Activated CD8-positive, alpha-beta T cell treated with anti-CD3 and anti-CD28 coated beads for 36 hours (primary cell): ENCODE measurements at places on chromosomes 2 and 18.

GRCh38 chr18:7683753-7684152 is 116.6 kb downstream of the PTPRM start:
- no peak for DNase-seq

DNA sequence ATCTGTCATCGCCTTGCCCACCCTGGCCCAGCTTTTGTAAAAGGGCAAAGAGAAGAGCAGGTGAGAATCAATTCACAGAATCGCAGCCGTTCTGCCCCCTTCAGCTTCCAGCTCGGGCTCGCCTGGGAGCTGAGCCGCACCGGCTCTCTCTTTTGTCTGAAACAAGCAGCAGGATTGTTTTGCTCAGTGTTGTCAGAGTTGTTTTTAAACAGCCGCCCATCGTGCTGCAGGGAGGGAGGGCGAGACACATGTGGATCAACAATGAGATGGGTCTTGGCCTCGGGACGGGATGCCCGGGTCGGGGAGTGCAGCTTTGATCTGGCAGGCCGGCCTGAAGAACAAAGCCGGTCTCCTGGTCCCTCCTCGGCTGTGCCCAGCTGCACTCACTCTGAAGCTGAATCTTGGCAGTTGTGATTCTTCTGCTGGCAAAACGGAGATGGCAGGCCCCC is 39.7 kb upstream of the HDAC4 start:
- DNase-seq = no peak

DNA sequence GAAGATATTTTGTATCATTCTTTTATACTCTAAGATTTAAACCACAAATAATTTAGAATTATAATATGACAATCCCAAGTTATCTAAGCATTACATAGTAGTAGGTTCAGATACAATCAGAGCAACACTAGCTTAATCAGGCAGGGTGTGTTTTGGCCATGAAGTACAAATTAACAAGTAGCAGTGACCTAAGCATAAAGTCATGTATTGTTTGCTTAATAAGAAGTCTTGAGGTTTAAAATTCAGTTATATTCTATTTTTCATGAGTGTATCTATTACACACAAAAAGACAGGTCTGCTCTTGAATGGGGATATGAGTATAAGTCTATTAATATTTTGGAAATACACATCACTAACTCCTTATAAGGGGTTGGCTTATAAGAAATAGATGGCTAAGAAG is 39.9 kb downstream of the DYNAP start:
- DNase-seq = no peak

DNA sequence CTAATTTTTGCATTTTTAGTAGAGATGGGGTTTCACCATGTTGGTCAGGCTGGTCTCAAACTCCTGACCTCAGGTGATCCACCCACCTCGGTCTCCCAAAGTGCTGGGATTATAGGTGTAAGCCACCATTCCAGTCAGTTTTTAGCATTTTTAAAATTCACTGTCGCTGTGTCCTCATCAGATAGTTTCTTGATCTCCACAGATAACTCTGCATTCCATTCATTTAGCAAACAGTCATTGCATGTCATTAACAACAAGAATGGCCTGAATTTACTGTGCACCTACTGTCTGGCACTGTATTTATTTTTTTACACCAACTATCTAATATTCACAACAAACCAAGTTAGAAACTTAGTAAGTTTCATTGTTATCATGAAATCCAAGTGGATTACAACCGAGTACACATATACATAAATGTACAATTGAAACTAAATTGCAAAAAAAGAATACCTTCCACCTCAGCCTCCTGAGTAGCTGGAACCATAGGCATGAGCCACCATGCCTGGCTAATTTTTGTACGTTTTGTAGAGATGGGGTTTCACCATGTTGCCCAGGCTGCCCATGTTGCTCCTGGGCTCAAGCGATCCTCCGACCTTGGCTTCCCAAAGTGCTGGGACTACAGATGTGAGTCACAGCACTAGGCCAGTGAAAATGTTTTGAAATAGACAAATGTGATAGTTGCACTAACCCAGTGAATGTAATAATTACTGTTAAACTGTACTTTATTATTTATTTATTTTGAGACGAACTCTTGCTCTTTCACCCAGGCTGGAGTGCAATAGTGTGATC is 4.3 kb downstream of the MCEE start:
- DNase-seq = no peak

- peak; percentile 68 for DNase-seq
These were observed 7.3 kb downstream of the IL36G start for GRCh38 chr2:112985090-112985489.

DNA sequence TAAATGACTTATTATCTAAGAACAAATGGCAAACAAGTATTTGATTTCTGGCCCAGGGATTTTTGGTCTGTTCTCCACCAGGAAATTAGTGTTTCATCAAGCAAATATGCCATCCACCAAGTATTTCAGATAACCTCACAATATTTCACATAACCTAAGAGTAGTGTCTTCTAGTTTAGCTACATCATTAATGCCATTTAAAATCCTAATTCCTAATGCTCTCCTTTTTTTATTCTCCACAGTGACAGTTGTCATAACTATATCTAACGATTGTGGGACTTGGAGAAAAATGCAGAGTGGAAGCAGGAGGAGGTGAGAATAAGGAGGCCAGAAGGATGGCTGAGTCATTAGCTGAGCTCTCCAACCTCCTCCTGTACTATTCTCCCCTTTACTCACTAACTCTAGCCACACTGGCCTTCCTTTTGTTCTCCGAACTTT is 58.5 kb upstream of the CTLA4 start:
- no peak for DNase-seq

GRCh38 chr2:204958371-204958770 is 413.1 kb downstream of the PARD3B start:
- no peak for DNase-seq

GRCh38 chr18:50558157-50558556 is 1.7 kb upstream of the MAPK4 start:
- no peak for DNase-seq

- DNase-seq = no peak
These were observed 31.6 kb downstream of the MARCO start for GRCh38 chr2:118973542-118973951.

GRCh38 chr18:71020342-71021029 is 731.6 kb downstream of the SOCS6 start:
- DNase-seq = no peak

- peak; percentile 30 for DNase-seq
These were observed 35.5 kb upstream of the MGAT5 start for GRCh38 chr2:134218414-134218813.

- DNase-seq = no peak
These were observed 43.9 kb upstream of the STPG4 start for GRCh38 chr2:47198985-47199451.

- no peak for DNase-seq
These were observed 124.0 kb downstream of the PKP4 start for GRCh38 chr2:158580760-158581159.

- no peak for DNase-seq
These were observed 147.4 kb downstream of the SOX11 start for GRCh38 chr2:5839550-5839949.

DNA sequence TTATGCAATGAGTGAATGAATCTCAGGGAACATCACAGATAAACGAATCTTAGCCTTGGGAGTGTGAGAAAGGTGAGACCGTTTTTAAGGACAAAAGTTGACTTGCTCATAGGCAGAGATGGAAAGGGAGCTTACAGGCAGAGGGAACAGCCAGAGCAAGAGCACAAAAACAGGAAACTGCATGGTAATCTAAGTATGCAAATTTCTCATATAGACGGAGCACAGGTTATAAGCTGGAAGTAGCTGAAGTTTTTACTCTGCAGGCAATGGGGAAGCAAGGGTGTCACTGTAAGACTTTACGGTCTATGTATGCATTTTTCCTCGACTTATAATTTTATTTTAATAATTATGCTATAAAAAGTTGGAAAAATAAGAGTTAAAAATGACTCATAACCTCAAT is 44.8 kb upstream of the STRN start:
- no peak for DNase-seq

- no peak for DNase-seq
These were observed 361.2 kb upstream of the SOX11 start for GRCh38 chr2:5330961-5331360.

DNA sequence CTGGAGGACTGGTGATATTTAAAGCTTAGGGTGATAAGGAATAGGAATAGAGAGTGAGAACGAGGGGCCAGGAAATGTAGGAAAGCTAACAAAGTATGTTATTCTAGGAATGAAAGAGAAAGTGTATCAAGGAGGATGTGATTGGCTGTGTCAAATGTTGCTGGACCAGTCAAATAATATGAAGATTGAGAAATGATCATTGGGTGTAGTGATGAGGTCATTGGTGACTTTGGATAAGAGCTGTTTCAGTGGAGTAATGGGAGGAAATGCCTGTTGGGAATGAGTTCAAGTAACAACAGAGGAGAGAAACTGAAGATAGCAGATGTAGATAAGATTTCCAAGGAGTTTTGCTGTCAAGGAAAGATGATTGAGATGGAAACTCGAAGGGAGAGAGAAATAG is 74.4 kb downstream of the UBE2E3 start:
- no peak for DNase-seq

- no peak for DNase-seq
These were observed 528.0 kb downstream of the CPS1 start for GRCh38 chr2:211084352-211084751.

GRCh38 chr2:13533524-13533922 is 816.8 kb downstream of the TRIB2 start:
- no peak for DNase-seq

DNA sequence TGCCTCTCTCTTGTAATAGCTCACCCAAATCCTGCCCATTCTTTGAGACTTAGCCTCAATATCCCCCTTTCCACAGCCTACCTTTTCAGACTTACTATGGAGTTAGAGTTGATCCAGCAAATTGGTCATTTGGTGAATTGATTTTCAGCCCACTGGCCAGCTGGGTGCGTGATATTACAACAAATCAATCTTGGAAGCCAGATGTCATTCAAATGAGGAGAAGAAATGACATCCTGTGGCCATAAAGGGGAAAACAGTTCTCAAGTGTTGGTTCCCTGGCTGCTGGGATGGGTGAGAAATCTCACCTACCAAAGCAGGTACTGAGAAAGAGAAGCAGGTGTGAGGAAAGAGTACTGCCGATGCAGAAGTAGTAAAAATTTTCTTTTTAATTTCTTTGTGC is 36.7 kb upstream of the FOXI3 start:
- no peak for DNase-seq

DNA sequence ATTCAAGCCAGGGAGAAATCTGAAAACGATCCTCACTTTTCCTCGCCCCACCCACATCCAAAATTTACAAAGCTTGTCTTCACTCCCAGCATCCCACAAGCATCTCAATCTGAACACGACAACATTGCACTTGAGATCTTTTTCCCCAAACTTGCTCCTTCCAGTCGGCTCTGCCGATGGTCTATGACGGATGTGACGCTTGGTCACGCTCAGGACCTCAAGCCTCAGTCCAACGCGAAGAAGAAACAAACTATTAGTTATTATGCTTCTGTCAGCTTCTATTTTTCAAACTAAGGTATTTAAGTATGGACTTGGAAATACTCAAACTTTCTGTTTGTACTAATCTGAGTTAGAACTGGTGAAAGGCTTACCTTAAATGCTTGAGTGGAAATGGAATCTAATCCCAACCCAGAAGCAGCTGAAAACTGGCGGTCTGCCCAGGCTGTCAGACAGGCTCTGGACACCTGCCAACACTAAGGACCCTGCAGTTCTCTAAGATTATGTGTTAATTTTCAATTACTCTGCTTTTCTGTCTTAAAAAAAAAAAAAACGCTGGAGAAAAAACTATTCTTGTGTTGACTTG is 132.1 kb upstream of the DNMT3A start:
- DNase-seq = no peak

GRCh38 chr18:7545734-7546133 is 21.4 kb upstream of the PTPRM start:
- no peak for DNase-seq

- DNase-seq = no peak
These were observed 450.0 kb upstream of the SLC14A2 start for GRCh38 chr18:45165176-45165713.

DNA sequence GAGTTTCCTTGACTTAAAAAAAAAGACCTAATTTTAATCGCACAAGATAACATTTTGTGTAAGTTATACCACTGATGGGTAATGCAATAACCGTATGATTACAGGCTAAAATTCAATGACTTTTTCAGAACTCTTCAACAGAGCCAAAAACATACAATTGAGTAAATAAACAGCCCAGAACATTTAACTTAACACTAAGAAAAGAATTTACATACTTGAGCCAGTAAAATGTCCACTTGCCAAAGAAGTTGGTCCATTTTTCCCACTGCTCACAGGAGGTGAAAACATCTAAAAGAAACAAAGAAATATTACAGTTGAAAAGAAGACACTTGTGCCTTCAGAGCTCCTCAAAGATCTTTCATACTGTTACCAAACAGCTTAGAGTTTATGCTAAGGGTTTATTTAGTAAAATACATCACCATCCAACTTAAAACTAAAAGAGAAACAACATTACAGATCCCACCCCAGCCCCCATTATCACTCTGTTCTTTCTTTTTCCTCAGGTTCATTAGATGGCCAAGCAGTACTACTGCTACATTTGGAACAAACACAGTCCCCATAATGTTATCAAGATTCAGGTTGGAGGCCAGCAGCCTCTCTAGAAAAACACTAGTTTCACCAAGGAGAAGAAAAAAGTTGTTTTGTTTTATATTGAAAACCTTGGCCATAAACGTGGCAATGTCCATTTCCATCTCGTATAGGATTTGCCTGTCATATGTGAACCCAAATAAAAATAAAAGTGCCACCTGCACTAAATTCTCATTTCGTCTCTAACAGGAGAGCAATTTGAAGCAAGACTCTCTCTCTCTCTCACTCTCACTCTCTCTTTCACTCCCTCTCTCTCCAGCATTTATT is 2.7 kb downstream of the TCF4 start:
- no peak for DNase-seq

DNA sequence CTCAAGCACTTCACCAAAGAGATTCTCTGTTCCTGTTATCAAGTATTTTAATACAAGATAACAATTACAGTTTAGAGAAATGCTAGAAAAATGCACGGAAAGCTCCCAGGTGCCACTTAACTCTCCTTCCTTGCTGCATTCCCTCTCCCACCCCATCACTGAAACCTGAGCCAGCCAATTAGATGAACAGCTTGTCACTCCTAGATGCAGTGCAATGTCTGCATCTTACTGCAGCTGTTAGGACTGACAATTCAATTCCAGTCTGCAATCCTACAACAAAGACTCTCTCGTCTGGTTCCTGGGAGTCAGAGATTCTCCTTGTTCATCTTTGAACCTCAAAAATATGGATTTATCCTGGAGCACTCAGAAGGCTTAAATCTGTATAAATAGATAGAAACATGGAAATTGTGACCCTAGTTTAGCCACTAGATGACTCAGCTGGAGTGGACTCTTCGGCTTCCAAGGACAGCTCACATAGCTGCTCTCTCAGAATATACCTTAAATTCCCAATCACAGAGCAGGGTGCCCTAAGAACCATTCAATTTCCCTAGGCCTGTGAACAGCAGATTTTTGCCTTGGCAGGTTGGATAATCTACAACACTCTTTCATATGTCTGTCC is 311.1 kb downstream of the NRXN1 start:
- DNase-seq = no peak

DNA sequence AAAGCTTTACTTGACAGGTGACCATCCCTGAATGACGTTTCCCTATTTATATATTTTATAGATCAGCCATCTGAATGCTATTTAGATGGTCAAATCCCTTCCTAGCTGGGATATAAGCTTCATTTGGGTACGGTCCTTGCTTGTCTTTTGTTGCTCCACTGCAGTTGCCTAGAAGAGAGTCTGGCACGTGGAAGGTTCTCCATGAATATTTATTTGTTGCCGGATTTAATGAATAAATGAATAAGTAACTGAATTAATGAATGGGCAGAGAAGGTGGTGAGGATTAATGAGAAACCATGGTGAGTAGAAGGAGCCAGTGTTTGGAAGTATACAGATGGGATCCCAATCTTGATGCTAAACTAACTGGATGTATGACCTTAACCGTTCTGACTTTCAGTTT is 222.1 kb downstream of the LPIN1 start:
- DNase-seq = no peak

GRCh38 chr18:13265911-13266217 is 47.3 kb downstream of the LDLRAD4 start:
- DNase-seq = peak; percentile 34
